Hematopoietic multipotent progenitor cell treated with erythropoietin and hydrocortisone succinate and interleukin-3 and kit ligand, for 8 days (in vitro differentiated cells): ENCODE measurements at places on chromosomes 5 and 9.

DNA sequence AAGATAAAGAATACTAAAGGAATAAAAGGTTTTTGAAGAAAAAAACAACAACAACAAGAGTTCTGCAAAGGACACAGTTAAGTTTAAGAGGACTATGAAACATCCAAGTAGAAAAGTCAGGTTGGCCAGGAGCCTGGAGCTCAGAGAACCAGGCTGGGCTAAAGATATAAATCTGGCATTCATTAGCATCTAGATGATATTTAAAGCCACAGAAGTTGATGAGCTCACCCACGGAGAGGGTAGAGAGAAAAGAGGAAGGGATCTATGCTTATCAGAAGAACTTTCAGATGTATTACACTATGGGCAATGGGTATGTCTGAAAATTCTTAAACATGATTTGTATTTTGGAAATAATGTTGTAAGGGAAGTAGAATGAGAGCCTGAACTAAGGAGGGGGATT is 9.9 kb downstream of the MIER3 start:
- no peak for DNase-seq

- DNase-seq: no peak
Measured at GRCh38 chr5:129807162-129807814, 59.4 kb downstream of the MINAR2 start.

DNA sequence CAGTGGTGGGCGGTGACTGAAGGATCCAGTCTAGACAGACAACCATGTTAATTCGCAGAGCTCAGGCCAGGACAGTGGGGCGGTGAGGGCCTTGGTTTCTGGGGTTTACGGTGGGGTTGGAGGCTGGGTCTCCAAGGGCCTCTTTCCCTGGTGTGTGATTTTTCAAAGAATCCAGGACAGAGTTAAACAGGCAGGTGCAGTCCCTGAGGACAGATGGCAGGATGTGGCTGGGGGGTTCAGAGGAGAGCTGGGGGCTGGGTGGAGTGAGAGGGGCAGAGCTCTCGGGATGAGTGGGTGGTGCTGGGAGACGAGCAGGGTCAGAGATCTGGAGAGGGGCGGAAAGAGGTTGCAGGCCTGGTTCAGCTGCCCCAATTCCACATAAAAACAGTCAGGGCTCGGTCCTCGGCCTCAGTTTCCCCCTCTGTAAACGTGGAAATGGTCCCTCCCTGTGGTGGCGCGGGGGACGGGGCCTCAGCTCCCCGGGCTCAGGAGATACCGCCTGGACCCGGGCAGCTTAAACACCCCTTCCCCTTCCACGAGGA is 145.9 kb downstream of the GAPVD1 start:
- no peak for DNase-seq

DNA sequence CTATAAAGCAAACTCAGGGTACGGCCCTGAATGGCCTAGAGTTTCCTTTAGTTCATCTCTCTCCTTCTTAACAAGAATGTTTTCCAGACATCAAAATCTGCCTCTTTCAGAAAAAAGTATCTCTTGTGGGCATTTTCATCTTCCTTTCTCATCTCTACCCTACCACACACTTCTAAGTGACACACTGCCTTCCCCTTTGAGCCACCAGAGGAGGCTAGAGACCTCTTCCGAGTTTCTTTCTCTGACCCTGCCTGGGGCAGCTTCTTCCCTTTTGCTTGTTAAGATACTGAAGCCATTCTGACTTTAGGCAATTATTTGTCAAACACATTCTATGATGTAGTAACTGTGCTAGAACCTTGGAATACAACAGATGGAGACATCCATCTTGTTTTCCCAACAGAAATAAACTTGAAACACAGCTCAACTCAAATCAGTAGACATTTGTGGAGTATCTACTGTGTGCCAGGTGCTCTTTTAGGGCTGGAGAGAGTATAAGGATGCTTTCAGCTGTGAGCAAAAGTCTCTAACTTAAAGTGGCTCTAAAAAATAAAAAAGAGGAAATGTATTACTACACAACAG is 8.6 kb upstream of the SV2C start:
- peak; percentile 30 for DNase-seq

DNA sequence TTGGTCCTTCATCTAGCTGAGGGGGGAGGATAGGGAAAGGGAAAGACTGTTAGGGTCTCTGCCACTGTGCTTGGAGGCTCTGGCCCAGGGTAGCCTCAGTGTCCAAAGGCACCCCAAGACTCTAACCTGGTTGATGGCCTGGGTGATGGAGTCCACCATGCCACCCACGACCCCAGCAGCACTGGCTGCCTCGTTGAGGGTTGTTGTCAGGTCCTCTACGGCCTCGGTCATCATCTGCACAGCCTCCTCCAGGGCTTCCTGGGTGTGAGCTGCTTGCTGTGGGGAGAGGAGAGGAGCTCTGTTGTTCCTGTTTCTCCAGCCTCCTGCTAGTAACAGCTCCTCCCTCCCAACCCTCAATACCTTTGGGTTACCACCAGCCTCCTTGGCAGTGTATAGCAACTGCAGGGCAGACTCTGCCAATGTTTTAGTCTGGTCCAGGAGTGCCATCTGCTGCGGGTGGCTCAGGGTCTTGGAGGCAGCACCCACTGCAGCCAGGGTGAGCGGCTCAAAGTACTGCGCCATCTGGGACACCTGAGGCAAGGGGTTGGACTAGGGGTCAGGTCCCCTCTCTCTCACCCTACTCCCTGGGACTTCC is 16.2 kb upstream of the TPM2 start:
- no peak for DNase-seq

DNA sequence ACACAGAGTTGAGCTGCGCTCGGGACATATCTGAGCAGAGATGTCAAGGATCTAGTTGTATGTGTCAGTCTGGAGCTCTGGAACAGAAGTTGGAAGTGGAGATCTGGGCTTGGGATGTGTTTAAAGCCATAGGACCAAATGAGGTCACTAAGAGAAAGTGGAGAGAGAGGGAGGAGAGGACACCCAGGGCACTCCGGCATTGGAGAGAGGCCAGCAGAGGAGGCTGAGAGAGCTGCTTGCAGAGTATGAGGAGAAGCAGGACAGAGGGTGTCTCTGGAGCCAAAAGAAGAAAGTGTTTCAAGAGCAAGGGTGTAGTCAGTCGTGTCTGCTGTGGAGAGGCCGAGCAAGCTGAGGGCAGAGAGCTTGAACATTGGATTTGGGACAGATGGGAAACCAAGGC is 34.7 kb downstream of the ARHGEF37 start:
- DNase-seq: no peak

DNA sequence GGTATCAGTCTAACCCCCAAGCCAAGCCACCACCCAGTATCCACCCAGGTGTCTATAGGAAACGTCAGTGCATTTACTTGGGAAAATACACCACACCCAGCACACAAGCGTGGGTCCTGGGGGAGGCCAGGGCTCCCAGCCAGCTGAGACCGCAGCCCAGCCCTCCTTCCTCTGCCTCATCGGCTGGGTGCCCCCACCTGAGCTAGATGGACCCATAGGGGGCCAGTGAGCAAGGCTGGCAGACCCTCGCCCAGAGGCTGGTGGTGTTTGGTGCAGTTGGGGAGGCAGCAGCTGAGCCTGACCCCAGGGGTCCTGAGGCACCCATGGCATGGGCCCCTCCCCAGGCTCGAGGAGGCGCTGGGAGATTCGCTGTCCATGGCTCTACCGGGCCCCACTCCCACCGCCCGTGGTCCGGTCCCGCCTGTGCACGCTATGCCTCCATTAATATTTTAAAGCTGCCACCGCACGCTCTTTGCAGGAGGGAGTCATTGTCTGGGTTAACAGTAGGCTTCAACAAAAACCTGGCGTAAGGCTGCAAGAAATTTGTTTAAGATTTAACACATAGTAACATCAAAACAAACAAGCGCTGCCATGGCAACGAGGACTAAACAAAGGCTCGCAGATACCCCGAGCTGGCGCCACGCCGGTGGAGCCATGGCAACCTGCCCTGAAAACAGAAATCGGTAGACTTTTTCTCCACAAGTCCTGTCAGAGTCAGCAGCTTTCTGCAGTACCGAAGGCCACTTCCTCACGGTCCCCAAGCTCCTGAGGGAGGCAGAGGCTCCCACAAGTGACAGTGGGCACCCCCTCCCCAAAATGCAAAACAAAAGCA is 20.6 kb downstream of the TPPP start:
- peak; percentile 64 for DNase-seq
